Central memory CD8-positive, alpha-beta T cell (primary cell): ENCODE measurements at places on chromosomes 4 and X.

DNA sequence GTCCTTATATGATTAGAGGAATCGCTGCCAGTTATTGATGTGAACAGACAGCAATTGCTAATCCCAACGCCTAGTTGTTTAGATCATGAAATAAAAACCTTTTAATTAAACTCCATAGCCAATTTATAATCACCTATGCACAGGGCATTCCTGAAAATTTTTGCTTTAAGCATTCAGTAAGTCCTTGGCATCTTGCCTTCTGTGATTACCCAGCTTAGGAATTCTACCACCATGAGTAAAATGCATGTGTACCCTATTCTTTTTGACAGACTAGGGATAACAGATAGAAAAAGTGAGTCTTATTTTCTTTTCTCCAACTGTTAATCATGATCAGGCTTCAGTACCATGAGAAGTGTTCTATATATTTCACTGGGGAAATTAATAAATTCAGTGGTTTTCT, 995.3 kb upstream of the GRIA3 start:
- no peak for DNase-seq

GRCh38 chr4:114191496-114191895, 212.0 kb upstream of the ARSJ start:
- no peak for DNase-seq

DNA sequence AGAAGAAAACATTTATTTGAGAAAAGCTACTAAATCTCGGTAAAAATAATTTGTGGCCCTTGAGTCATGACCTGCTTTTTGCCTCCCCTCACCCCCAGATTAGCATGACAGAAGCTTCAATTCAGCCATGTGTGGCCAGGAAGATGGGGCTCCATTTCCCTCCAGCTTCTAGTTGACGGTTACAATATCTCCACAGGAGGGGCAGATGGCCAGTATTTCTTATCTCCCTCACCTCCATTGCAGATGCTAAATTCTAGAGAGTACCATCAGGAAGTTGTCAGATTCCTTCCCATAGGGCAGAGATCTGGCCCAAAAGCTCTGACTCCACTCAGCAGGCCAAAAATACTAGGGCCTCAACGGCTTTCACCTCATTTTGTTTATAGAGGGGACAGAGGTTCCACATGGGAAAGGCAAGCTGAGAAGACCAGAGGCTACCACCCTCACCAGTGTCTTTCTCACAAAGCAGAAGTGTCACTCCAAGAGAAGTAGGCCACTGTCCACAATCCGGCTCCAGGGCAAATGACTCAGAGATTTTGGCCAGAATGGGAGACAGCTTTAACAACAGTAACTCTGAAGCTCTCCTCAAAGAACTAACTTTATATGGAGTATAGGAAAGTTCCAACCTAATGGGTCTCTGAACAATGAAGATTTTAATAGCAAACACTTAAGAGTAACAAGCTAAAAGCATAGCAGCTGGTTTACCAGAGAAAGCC, 108.3 kb downstream of the TBC1D19 start:
- no peak for DNase-seq

- DNase-seq = no peak
These were observed 608 bp downstream of the RAPGEF2 start for GRCh38 chr4:159103384-159103990.

DNA sequence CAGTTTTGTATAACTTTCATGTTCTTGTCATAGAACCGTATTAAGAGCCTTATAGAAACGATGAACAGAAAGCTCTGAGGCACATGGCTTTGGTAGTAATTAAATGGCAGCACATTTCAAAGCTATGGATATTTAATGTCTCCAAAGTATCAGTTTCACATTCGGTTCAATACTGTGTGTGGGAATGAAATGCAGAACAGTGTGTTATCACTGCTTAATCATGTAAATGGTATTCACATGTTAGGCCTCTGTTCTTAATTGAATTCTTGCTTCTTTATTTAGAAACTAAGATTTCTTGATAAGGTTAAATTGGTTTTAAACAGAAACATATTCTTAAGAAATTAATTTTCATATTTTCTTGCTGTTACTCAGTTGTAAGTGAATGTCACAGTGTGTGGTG, 701.0 kb upstream of the PITX2 start:
- no peak for DNase-seq

- no peak for DNase-seq
These were observed 219.0 kb downstream of the TLL1 start for GRCh38 chr4:166091912-166092510.

GRCh38 chr4:143411527-143412419, 75.1 kb downstream of the GAB1 start:
- no peak for DNase-seq

- no peak for DNase-seq
These were observed 86.1 kb downstream of the CENPC start for GRCh38 chr4:67459164-67459563.

DNA sequence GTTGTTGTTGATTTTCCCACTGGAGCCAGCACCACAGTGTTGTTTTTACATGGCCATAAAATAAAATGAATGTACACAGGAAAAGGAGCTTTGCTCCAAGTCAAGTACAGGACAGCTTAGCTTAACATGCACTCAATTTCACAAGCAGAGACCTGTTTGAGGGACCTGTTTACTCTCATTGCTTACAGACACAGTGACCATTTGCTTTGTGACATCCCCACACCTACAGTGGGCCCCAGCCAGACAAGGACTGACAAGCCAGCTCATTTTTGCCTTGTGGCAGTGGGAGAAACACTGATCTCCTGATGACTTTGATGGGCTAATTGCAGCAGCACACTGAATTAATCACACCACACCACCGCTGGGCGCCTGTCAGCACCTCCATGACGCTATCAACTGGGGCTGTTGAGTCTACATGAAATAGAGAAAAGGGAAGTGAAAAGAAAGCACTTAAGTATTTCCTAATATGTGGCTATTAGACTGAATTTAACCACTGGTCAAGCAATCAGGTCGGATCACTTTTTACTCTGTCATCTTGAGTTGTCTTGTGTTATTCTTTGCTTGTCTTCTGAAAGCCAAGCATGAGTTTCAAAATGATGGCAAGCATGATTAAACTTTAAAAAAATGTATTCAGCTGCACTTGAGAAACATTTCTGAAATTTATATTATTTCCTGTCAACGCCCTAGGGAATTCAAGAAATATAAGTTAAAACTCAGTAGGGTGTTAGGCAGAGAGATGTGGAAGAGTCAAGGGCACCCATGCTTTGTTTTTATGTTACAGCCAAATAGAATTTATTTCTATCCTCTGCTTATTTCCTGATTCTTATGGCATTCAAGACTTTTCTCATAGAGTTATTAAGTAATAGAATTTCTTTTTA, 557.7 kb downstream of the RAB28 start:
- DNase-seq = no peak

DNA sequence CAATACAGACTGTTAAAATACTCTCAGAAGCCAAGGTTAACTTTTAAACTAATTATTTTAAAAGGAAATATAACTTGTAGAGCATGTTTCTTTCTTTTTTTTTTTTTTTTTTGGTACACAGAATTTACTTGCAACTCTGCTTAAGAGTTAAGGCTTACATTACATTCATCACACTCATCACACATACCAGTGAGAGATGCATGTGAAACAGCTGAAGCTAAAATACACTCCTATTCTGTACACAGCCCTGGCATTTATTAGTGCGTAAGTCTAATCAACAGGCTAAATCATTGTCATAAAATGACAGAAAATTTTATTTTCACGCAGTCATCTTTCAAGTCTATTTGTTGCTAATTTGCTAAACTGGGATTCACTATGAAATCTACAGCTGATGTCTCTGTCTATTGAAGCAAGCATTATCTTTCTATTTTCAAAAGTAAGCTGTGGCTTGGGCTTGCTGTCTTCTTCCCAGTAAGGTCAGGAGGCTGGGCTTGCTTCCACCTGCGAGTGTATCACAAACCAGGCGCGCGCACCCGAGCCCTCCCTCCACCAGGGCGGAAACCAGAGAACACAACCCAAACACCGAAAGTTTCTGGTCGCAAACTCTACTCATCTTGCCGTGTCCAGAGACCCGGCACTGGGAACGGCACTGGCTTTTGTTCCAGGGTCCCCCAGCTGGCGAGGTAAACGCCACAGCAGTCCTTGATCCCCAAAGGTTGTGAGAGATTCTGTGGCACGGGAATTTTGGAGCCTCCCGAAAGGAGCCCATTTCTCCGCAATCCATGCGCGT, 3.9 kb downstream of the MAML3 start:
- peak; percentile 26 for DNase-seq

GRCh38 chr4:15037923-15038541, 35.8 kb downstream of the CPEB2 start:
- no peak for DNase-seq

DNA sequence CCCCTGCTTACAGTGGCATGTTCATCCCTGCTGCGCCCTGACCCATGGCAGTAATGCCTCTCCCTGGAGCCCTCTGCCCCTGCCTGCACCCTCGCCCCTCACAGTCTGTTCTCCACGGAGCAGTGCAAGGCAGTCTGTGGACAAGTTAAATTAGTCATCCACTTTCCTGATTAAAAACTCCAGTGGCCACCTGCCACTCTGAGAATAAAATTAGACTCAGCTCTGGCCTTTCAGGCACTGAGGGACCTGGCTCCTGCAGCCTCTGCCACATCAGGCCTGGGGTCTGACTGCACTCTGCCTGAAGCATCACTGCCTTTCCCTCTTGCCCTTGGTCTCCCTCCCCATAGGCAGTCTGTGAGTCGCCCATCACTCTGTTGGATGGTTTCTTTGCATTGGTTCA, 53.6 kb downstream of the GRK4 start:
- DNase-seq = no peak
